Activated T-helper 17 cell treated with anti-CD3 and anti-CD28 coated beads, Interleukin-2, amount 50 U/mL, for 72 hours (primary cell): ENCODE measurements at places on chromosomes 11 and 22. TPM values are rescaled to one million over a fixed set of nuclear protein-coding genes. Genes with fewer than 3 reads are reported as not detected.

- ATAC-seq, result no peak
Measured at GRCh38 chr11:134579724-134580609, 167.9 kb upstream of the B3GAT1 start.

DNA sequence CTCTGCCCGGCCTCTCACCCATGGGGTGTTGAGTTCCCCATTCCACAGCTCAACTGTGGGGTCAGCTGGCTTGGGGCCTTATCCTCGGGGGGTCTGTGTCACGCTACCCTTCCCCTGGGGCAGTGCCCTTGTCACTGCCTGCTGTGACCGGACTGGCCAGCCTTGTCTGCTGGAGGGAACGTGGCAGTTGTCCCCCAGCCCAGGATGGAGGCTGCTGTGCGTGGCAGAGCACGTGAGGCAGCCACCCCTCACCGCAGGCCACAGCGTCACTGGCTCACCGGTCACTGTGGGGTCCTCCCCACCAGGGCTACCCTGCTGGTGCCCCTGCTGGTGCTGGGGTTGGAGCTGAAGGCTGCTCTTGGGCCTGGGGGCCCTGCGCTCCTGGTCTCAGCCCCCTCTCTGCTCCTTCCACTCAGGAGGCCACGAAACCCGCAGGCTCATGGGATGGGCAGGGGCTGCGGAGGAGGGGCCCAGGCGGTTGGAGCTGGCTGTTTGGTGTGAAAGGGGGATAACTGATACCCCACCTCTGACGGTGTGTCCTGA lies 13.4 kb downstream of the BRSK2 start:
- ATAC-seq, result no peak

Gene MMP13
- not detected for total RNA-seq

DNA sequence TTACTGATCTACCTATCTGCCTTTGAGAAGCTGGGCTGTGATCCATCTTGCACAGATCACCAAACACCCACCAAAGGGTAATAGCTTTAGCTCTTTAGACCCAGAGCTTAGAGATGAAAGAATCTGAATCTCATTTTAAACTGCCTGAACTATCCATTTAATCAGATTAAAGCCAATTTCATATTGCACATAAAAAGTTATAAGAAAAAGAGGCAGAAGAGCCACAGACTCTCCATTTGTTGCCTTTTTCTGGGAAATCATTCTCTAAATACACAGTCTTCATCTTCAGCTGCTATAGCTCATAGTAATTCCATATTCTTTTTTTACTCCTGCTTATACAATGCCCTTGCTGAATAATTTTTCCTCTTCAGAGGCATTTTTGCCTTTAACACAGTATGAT lies 271.2 kb downstream of the DLG2 start:
- no peak for ATAC-seq

- no peak for ATAC-seq
Measured at GRCh38 chr22:36235585-36235984, 3.7 kb downstream of the APOL2 start.

- ATAC-seq, result no peak
Measured at GRCh38 chr11:62145261-62145871, 21.6 kb downstream of the INCENP start.

- ATAC-seq, result no peak
Measured at GRCh38 chr11:103325686-103326069, 216.5 kb downstream of the DYNC2H1 start.

DNA sequence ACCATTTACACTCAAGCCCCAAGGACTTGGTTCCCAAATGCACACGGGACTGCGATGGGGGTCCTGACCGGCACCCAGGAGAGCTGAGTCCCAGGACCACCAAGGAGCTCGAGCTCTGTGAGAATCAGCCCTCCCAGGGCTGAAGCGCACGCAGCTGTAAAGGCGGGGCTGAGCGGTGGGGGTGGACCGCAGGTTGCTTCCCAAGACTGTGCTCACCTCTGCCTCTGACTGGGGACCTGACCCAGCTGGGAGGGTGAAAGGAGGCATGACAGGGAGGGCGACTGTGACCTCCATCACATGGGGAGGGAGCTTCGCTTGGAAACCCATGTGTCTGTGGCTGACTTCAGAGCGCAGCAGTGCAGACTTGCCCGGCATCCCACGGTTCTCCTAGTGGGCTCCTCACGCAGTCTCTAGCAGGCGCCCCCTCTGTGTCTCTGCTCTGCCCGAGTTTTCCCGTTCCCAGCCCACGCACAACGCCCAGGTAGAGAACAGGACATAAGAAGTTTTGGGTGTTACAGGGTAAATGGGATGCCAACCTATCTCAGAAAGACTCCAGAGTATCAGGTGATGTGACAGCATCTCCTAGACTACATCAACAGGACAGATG lies 15.4 kb upstream of the NAP1L4 start:
- no peak for ATAC-seq

DNA sequence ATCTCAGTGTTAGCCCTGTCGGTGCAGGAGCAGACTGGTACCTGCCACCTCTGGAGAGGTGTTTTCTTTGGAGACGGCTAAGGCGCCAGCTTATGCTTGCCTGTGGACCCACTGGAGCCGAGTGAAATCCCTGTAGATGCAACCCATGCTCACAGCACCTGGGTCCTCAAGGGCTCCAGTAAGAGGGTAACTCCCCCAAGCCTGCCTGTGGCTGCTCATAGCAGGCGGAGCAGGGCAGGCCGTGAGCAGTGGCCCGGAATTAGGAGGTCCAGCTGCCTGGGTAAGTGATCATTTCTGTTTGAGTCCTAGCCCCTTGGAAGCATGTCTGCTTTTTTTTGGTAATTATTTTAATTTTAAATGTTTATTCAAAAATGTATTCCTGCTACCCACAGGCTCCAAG lies 43.8 kb downstream of the NAT10 start:
- ATAC-seq, result no peak

Gene KLHL35
- 0.50 TPM for total RNA-seq

DNA sequence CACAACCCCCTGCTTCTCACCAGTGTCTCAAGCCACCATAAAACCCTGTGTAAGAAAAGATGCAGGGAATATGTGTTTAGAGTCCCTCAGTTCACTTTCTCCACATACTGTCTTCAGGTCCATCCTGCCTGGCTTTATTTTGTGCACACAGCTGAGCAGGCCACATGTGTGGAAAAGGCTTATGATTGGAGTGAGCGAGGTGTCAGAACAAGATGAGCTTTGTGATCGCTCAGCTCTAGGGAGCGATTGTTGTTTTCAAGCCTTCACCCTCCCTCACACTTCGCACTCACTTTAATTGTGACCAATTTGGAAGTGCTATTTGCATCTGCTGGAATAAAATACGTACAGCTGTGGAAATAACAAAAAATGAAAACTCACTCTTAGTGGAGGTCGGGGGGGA lies 931.1 kb upstream of the TENM4 start:
- no peak for ATAC-seq

DNA sequence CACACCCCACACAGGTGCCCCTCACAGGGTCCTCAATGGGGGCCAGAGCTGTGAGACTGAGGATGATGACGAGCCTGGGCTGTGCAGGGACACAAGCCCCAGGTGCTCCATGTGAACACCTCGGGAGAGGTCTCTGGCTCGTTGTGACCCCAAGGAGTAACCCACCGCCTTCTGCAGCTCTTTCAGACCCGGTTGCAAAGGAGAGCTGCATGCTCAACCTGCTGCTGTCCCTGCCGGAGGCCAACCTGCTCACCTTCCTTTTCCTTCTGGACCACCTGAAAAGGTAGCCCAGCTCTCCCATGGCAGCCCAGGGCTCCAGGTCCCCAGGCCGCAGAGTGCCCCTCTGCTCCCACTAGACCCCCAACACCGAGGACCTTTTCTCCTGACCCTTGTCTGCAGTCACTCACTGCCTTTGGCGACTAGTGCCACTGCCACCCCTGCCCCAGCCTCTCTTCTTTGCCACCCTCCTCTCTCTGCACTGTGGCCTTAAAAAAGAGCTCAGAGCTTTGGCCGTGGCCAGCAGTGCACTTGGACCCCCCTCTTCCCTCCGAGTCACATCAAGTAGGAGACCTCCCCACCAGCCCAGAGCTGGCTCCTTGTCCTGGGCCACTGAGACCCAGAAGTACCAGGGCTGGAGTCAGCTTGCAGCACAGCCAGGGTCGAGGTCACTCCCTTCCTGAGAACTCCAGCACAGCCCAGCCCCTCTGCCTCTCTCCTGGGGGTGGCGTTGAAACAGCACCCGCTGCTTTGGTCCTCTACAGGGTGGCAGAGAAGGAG lies 133.7 kb downstream of the BCR start:
- no peak for ATAC-seq

GRCh38 chr11:69348414-69349235 lies 54.7 kb downstream of the MYEOV start:
- ATAC-seq, result no peak

- ATAC-seq, result no peak
Measured at GRCh38 chr22:49021131-49021925, 806.3 kb downstream of the BRD1 start.

Gene SYT13
- not detected for total RNA-seq

Gene LDHAL6A
- not detected for total RNA-seq

DNA sequence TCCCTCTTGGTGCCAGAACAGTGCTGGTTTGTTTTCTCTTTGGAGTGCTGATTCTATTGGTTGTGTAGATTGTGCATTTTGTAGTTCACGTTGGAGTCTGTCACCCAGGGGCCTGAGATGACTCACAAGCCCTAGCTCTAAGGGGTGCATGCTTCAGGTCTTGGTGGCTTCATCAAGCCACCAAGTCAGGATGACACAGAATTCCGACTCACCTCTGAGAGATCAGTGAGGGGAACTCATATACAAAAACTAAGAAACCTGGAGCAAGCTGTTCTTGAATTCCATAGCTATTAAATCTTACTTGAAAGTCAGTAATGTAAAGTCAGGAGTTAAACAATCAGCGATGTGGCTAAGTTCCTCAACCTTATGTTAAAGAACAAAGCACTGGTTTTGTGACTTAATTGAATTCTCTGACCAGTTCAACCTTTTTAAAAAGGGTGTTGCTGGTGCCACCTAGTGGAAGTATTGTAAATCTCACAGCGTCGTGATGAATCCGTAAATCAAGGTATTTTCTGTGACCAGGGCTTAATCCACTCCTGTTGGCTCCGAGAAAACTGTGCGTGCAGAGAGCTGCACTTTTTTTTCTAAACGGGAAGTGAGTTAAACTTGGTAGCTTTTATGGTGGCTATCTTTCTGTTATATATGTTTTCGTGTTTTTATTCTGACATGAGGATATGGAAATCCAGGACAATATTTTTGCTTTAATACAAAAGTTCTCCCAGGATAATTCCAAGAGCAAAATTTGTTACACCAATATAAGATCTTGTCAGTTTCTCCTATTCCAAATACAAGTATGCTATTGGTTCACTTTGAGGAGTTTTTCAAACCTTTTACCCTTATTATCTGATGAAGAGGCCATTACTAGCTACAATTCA lies 14.6 kb downstream of the MMP13 start:
- peak; percentile 56 for ATAC-seq

DNA sequence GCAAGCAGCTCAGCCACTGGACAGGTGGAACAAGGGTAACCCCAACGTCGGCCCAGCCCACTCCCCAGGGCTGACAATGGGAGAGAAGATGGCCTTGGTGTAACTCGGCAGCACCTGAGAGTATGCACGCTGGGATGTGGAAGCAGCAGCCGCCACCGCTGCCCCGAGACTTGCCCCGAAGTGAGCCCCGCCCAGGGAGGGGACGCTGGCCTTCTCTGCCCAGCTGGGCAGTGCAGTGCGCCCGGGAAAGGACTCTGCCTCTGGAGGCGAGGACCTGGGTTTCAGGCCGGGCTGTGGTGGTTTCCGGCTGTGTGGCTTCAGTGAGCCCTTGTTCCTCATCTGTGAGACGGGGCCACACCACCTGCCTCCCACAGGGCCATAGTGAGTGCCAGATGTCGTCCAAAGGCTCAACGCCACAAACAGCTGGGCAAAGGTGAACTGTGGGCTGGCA lies 8.6 kb upstream of the POLDIP3 start:
- no peak for ATAC-seq

DNA sequence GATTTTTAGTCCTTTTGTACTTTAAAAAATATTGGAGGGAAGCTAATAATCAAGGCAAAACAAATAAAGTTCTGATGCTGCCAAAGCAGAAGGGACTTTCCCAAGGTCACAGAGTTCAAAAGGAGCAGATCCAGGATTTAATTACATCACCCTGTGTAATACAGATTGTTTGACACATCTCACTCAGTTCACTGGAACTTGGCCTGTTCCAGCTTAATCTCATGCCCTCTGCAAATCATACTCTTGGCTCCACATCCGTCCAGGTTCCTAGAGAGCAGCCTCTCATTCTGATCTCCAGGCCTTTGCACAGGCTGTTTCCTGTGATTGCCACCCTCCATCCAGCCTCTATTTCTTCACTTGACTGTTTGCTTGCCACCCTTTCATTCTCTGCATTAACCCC lies 151.7 kb downstream of the SPON1 start:
- no peak for ATAC-seq

DNA sequence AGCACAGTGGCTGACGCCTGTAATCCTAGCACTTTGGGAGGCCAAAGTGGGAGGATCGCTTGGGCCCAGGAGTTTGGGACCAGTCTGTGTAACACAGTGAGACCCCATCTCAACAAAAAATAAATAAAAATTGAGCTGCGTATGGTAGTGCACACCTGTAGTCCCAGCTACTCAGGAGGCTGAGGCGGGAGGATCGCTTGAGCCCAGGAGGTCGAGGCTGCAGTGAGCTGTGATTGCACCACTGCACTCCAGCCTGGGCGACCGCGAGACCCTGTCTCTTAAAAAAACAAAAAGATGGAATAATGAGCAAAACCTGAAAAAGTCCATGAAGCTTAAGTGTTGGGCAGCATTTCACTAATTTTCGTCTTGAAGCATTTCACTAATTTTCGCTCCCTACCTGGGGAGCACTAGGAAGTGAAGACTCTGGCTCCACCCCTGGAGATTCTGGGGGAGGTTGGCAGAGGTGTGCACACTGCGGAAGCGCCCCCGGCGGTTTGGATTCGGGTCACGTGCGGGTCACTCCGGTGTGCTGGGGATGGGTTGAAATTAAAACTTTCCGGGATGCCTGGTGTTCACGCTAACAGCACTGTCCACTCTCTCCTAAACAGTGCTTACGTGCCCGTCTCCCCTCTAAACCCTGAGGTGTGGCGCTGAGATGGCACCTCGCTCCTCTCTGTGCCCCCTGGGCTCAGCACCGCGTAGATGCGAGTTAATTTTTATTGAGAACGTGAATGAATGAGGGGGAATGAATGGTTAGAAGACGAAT lies 906 bp upstream of the NAA40 start:
- peak; percentile 18 for ATAC-seq

DNA sequence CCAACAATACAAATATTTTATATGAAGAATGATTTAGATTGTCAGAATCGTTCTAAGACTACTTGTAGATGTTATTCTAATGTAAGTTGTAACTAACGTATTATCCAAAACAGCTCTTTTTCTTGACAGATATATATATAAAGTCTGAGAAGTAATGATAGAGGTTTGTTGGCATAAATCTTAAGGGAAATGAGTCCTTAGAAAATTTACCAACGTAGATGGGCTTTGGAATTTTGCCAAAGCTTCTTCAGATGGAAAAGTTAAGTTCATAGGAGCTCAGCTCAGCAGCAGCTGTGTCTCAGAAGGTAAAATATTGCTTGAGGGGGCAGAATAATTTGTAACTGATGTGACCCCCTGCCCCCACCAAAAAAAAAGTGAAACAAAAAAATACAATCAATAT lies 66.7 kb downstream of the BID start:
- no peak for ATAC-seq

GRCh38 chr22:19035474-19036228 lies 86.6 kb downstream of the DGCR2 start:
- peak; percentile 12 for ATAC-seq
